ENCODE measurements at places on chromosomes 5 and 9.
A peak's percentile ranks its signal among the peaks of the same experiment; 100 is the strongest.

- DNase-seq: no peak
Observed at GRCh38 chr5:41432481-41433253, 77.7 kb downstream of the PLCXD3 start.

DNA sequence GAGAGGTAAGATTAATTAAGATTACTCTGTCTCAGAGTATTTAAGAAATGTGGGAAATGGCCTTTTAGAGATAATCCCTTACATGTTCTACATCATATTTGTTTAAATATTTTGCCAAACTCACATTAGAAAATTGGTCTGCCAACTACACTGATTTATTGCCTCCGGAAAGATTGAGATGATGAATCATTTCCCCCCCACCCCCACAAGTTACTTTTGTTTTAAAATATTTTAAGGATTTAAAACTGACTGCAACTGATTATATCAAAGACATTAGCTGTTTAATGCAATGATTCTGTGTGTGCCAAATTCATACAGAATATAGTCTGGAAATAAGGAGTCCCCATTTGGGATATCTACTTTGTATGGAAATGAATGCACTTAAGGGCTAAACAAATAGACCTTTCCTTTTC is 674.4 kb downstream of the PRR16 start:
- peak; percentile 43 for DNase-seq

GRCh38 chr9:93644397-93645088 is 68.2 kb downstream of the PHF2 start:
- DNase-seq: no peak

DNA sequence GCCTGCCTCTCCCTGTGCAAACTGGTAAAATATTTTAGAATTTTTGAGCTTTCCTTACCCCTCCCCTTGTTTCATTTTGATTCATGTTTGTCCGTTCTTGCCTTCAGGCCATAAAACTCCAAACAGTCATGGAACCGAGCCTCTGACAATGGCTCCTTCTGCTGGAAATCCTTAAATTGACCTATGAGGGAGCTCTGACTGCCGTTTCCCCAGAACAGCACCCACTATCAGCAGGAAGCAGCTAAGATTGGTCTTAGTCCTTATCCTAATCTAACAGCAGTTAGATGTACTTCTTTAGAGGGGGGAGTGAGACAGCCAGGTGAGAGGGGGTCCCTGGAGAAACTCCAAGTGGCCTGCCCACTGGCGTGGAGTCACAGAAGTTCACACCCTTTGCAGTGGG is 106.7 kb downstream of the FAM174A start:
- no peak for DNase-seq

GRCh38 chr5:54534191-54535004 is 16.8 kb downstream of the SNX18 start:
- DNase-seq: no peak

GRCh38 chr5:4418084-4418483 is 722.0 kb upstream of the ADAMTS16 start:
- no peak for DNase-seq

- no peak for DNase-seq
Observed at GRCh38 chr5:17330386-17330785, 113.0 kb downstream of the BASP1 start.

- peak; percentile 94 for DNase-seq
Observed at GRCh38 chr9:98317134-98317857, 61.8 kb upstream of the TBC1D2 start.

GRCh38 chr5:58040044-58040443 is 419.8 kb downstream of the PLK2 start:
- no peak for DNase-seq

DNA sequence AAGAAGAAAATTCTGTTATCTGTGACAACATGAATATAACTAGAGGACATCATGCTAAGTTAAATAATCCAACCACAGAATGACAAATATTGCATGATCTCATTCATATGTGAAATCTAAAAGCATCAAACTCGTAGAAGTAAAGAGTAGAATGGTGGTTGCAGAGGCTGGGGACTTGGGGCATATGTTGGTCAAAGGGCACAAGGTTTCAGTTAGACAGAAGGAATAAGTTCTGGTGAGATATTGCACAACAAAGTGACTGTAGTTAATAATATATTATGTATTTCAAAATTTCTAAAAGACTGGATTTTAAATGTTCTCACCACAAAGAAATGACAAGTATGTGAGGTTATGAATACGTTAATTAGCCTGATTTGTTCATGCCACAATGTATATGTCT is 24.8 kb downstream of the GRIA1 start:
- no peak for DNase-seq

GRCh38 chr9:2385746-2386145 is 235.8 kb upstream of the VLDLR start:
- peak; percentile 97 for DNase-seq

DNA sequence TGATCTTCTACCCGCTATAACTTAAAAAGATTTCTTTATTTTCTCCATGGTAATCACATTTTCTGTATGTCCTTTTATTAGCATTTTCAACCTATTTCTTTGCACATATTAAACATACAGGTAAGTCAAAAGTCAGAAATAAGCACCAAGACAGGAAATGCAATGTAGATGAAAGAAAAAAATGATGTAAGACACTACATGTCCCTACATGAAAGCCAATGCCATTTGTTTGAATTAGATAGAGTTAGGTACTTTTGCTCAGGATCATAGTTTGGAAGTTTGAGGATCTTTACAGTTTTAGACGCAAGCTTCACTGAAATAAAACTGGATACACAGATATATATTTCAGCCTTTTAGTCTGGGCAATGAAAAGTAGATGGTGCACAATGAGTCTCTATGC is 453.1 kb upstream of the MEF2C start:
- DNase-seq: no peak
